ENCODE measurements at places on chromosomes 5 and 9.

DNA sequence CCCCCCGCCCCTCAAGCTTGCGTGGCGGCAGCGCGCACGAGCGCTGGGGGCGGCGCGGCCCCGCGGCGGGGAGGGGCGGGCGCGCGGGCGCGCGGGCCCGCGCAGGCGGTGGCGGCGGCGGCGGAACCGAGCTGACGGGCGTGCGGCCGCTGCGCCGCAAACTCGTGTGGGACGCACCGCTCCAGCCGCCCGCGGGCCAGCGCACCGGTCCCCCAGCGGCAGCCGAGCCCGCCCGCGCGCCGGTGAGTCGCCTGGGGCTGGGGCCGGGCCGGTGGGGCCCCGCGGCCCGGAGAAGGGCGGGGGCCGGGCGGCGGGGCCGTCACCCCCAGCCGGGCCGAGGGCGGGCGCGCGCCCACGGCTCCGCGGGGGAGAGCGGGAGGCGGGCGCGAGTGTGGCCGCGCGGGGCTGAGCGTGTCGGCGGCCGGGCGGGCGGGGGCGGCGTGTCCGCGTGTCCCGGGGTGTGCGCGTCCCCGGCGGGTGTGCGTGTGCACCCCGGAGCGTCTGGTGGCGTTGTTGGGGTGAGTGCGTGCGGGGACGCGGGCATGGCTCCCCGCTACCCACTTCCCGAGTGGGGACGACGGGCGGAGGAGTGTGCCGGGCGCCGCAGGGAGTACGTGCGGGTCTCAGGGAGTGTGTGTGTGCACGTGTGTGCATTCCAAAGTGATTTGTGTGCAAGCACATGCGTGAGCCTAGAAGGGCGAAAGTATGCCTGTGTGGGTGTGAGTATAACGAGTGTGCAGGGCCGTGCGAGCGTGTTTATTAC lies at the start of gene NEK6:
TSS of gene NEK6 (plus strand) at position 106 of the 763 bp plus-strand sequence. CDS start 44,016 bp downstream, outside the sequence.
- DNase-seq = no peak

- DNase-seq = no peak
These were observed 21.0 kb upstream of the NPR3 start for GRCh38 chr5:32690153-32690552.

- no peak for DNase-seq
These were observed 19.9 kb downstream of the ABLIM3 start for GRCh38 chr5:149161026-149161687.

DNA sequence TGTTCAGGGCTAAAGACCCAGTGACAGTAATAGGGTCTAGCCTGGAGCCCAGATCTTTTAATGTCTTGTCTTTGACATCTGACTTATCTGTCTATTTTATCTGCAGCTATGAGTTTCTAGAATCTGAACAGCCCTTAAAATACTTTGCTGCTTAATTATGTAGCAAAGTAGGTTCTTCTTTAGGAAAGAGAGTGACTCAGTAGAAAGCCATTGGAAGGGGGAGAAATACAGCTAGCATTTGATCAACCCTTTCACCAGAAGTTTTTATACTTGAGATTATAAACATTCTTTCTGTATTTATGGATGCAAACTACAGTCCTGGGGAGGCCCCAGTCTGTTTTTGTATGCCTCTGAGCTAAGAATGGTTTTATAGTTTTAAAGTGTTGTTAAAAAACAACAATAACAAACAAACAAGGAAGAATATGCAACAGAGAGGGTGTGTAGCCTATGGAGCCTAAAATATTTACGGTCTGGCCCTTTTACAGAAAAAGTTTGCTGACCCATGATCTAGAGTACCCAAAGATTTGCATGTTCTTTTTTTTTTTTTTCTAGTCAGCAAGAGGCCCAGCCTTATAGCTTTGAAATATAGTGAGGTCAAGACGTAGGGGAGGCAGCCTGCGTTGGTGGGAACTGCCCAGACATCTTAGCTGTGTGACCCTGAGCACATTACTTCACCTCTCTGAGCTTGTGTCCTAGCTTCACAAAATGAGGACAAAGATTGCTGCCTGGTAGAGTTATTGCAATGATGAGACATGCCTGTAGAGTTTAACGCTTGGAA lies 9.7 kb downstream of the GSN start:
- DNase-seq = no peak

DNA sequence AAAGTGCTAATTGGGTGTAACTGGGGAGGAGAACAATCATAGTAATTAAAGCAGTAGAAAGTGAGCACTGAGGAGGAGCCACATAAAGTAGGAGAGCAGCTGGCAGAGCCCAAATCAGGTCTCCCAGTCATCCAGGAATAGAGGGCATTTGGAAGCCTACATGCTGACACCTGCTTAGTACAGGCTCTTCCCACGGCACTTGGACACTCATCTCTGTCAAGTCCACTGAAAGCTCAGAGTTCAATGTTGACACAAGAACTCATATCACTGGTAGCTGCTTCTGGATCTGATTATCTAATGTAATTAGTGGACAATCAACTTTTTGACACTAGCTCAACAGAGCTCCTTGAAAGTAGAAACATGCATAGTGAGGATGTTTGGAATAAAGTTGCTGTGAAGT lies 45.9 kb upstream of the PCSK1 start:
- DNase-seq = no peak

- no peak for DNase-seq
These were observed 938.5 kb upstream of the ACO1 start for GRCh38 chr9:31445960-31446359.

- DNase-seq = no peak
These were observed 262.0 kb upstream of the FBXL7 start for GRCh38 chr5:15238006-15238405.

GRCh38 chr5:43855452-43855851 lies 252.5 kb downstream of the NNT start:
- no peak for DNase-seq

GRCh38 chr5:95668728-95669127 lies 14.1 kb downstream of the SPATA9 start:
- DNase-seq = no peak

GRCh38 chr5:114265432-114266060 lies 96.3 kb upstream of the KCNN2 start:
- no peak for DNase-seq

DNA sequence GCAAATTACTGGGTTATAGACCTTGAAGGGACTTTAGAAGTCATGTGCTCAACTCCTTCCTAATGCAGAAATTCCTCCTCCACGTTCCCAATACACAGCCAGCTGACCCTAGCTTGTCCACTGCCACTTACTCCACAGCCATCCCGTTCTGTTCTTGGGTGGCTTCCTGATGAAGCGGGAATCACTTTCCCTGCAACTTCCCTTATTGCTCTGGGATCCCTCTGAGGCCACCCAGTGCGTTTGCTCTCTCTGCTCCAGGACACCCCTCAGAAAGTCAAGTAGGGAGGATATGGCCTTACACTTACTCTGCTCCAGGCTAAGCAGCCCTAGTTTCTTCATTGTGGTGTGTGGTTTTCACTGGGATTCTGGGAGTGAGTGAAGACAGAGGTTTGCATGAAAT lies 55.5 kb downstream of the GALNT12 start:
- no peak for DNase-seq

GRCh38 chr9:117979914-117980313 lies 275.7 kb downstream of the TLR4 start:
- no peak for DNase-seq

GRCh38 chr5:761854-762710 lies 22.4 kb downstream of the ZDHHC11B start:
- no peak for DNase-seq
